ENCODE measurements at places on chromosomes 7 and 10. TPM values are rescaled to one million over a fixed set of nuclear protein-coding genes. Genes with fewer than 3 reads are reported as not detected.
A peak's percentile ranks its signal among the peaks of the same experiment; 100 is the strongest.

DNA sequence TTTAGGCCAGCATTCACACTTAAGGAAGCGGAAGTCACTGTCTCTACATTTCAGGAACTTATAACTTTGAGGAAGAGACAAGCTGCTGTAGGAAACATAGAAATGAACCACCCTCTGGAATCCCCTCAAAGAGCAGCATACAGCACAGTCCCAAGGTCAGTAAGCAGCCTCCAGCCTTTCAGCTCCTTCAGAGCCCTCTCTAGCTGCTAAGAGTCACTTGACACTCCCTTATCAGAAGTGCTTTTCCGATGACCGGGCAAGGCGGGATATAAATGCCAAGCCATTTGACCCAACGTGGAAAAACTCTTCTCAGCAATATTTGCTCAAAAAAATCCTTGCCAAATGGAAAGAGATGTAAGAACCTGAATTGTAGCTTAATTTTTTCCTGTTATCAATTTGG lies 1284.3 kb downstream of the XPNPEP1 start:
- no peaks in the 10 kb centered on the region for H3K36me3 ChIP-seq
- no peak overlapping the region for H3K4me3 ChIP-seq
- H3K27me3 ChIP-seq = no peaks in the 10 kb centered on the region

DNA sequence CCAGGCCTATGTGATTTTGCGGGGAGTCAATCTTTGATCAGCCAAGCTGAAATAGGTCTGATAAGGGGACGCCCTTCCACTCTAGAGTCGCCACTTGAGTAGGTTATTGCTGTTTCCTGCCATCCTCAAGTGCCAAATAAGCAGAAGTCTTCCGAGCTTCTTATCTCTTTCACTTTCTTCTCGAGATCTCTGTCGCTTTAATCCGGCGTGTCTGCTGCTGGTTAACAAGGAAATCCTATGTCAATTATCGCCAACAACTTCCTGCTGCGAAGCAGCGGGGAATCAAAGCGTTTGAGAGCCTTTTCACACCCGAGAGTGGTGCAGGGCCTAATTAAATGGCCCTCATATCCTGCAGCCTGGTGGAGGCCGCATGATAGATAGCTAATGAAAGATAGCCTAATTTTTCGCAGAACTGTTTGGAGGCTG lies 215.9 kb downstream of the RAB11FIP2 start:
- peak overlapping the region; percentile 13 for H3K27ac ChIP-seq
- no peaks in the 10 kb centered on the region for H3K27me3 ChIP-seq
- peak; percentile 44 for DNase-seq
- peak overlapping the region; percentile 41 for H3K4me3 ChIP-seq
- H3K4me1 ChIP-seq = peaks cover 9% of the 10 kb centered on the region
- H3K36me3 ChIP-seq = no peaks in the 10 kb centered on the region

- no peak overlapping the region for H3K4me3 ChIP-seq
- no peak overlapping the region for H3K27ac ChIP-seq
- no peaks in the 10 kb centered on the region for H3K36me3 ChIP-seq
- H3K4me1 ChIP-seq = no peaks in the 10 kb centered on the region
- DNase-seq = no peak
These were observed 143.0 kb upstream of the NRP1 start for GRCh38 chr10:33477291-33478088.

- H3K4me1 ChIP-seq = no peaks in the 10 kb centered on the region
- DNase-seq = no peak
- no peak overlapping the region for H3K27ac ChIP-seq
- no peaks in the 10 kb centered on the region for H3K27me3 ChIP-seq
- no peak overlapping the region for H3K4me3 ChIP-seq
- no peaks in the 10 kb centered on the region for H3K36me3 ChIP-seq
These were observed 222.7 kb upstream of the DPP6 start for GRCh38 chr7:153829525-153829924.

- H3K27ac ChIP-seq = no peak overlapping the region
- H3K4me3 ChIP-seq = no peak overlapping the region
- H3K27me3 ChIP-seq = peaks cover 2% of the 10 kb centered on the region
- H3K36me3 ChIP-seq = no peaks in the 10 kb centered on the region
These were observed 122.6 kb upstream of the LSM8 start for GRCh38 chr7:118061386-118061785.

- peaks cover 58% of the 10 kb centered on the region for H3K4me1 ChIP-seq
- no peaks in the 10 kb centered on the region for H3K27me3 ChIP-seq
- H3K27ac ChIP-seq = no peak overlapping the region
- no peak for DNase-seq
These were observed 70.6 kb downstream of the CDK6 start for GRCh38 chr7:92765725-92766124.

DNA sequence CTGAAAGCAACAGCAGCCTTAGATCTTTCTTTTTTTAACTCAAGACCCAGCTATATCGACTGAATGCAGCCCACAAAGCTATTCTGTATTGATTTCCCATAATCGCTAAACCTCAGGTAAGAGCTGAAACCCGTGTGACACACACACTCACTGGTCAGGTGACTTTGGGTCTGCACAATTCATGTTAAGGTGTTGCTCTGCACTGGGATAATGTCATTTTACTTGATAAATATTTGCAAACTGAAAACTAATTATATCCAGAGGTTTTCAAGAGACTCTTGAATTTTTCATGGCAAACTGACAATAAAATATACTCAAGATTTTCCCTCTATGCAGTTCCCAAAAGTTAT lies 33.1 kb downstream of the SCRN1 start:
- H3K4me1 ChIP-seq = peaks cover 33% of the 10 kb centered on the region
- no peaks in the 10 kb centered on the region for H3K36me3 ChIP-seq
- H3K27me3 ChIP-seq = peaks cover 9% of the 10 kb centered on the region
- H3K4me3 ChIP-seq = peak overlapping the region; percentile 53

DNA sequence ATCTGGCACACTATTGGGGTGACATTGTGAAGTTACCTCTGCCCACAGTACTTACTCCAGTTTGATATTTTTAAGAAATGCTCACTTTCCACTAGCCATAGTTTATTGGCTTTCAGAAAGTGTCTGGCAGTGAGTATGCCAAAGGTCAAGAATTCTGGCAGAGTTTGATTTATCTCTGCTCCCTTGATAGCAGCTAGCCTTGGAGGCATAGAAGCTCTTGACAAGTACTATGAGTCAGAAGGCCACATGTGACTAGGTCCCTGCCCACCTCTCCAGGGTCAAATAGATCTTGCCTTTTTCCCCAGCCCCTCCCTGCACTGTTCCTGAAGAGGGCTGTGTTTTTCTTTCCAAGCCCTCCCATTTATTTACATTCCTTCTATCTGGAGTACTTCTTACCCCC lies 202.2 kb downstream of the AUTS2 start:
- H3K36me3 ChIP-seq = no peaks in the 10 kb centered on the region
- no peak overlapping the region for H3K4me3 ChIP-seq
- no peak for DNase-seq
- peaks cover 13% of the 10 kb centered on the region for H3K4me1 ChIP-seq
- no peak overlapping the region for H3K27ac ChIP-seq
- H3K27me3 ChIP-seq = peaks cover 15% of the 10 kb centered on the region

DNA sequence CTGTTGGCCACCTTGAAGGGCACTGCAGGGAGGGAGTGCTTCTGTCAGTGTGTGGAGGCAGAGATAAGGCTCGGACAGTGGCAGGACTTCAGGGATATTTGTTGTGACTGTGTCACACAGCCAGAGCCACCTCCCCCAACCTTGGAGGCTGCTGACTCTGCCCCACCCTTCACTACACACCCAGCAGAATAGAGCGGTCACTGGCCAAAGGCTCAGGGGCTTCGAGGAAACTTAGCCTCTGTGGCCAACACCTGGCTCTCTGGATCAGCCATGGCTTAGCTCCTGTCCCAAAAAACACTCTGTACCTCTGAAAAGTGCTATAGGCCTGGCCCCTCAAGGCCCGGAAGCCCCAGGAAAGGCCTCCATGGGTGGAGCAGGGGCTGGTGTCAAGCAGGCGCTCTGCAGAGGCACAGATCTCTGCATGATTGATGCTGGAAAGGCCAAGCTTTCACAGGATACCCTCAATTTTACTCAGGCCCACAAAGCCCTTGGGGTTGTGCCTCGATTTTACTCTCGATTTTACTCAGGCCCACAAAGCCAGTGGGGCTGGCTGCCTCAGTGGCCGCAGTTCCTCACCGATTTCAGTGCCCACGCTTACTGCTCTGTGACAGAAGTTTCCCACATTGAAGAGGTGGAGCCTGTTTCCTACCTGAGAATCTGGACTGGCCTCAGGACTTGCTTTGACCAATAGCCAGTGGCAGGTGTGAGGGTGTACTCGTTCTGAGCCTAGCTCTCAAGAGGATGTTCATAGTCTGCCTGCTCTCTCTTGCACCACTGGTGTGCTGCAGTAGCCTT lies 113.2 kb upstream of the GPR26 start:
- H3K4me3 ChIP-seq = no peak overlapping the region
- no peak overlapping the region for H3K27ac ChIP-seq
- no peaks in the 10 kb centered on the region for H3K4me1 ChIP-seq
- peak; percentile 29 for DNase-seq
- H3K36me3 ChIP-seq = no peaks in the 10 kb centered on the region

GRCh38 chr10:113999531-113999930 lies 44.1 kb upstream of the ADRB1 start:
- H3K4me3 ChIP-seq = no peak overlapping the region
- H3K27me3 ChIP-seq = peaks cover 69% of the 10 kb centered on the region
- H3K36me3 ChIP-seq = no peaks in the 10 kb centered on the region
- no peaks in the 10 kb centered on the region for H3K4me1 ChIP-seq
- DNase-seq = no peak

DNA sequence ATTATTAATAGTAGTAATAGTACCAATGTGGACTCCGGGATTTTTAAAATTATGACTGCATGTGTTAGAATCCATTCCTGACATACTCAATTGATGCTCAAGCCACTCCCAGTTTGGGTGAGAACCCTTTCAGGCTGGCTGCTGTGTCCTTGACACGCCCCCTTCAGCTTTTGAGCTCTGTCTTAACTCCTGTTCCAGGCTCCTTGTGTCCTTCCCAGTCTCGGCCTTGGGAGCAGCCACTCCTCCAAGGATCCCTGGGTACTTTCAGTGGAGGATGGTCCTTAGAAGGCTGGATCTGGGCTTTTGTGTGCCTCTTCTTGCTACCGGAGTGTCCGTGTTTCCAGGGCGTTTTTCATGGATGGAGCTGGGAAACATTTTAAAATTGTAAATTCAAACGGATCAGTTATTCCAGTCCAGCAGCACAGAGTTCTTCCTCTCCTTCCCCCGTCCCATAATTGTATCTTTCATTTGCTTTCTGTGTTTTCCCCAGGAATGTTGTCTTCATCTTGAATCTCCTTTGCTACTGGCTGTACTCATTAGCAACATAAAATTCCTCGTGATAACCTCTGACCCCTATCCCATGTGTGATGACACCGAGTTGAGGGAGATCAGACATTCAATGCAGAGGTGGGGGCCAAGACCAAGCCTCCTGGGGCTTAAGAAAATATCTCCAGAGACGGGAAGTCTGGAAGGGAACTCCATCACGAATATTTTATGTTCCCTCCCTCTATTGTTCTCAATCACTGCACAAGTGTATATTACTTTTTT lies 40.0 kb upstream of the PFKFB3 start:
- H3K4me3 ChIP-seq = peak overlapping the region; percentile 49
- H3K27me3 ChIP-seq = no peaks in the 10 kb centered on the region
- peaks cover 9% of the 10 kb centered on the region for H3K36me3 ChIP-seq
- peak overlapping the region; percentile 34 for H3K27ac ChIP-seq
- peaks cover 36% of the 10 kb centered on the region for H3K4me1 ChIP-seq

DNA sequence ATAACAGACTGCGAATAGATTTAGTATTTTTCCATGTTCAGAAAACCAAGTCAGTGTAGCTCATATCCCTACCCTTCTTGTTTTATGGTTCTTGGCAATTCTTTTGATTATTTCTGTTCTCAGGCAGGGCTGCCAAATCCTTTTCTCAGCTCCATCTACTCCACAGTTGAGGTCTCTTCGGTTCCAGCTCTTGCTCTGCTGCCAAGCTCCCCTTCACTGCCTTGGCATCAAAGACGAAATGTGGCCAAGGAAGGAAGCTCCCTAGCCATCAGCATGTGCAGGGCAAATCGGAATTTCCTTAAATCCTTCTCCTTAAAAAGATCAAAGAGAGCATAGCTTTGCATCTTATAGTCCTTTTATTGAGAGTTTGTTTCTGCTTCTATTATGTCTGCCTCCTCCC lies 116.4 kb upstream of the NOBOX start:
- H3K27me3 ChIP-seq = no peaks in the 10 kb centered on the region
- no peak overlapping the region for H3K4me3 ChIP-seq
- H3K36me3 ChIP-seq = no peaks in the 10 kb centered on the region
- peaks cover 2% of the 10 kb centered on the region for H3K4me1 ChIP-seq

- no peak for DNase-seq
- peaks cover 9% of the 10 kb centered on the region for H3K4me1 ChIP-seq
- H3K27me3 ChIP-seq = peaks cover 70% of the 10 kb centered on the region
These were observed 20.9 kb upstream of the PPA1 start for GRCh38 chr10:70253878-70254765.

- H3K4me3 ChIP-seq = peak overlapping the region; percentile 76
- H3K36me3 ChIP-seq = peaks cover 16% of the 10 kb centered on the region
- peak; percentile 71 for DNase-seq
- H3K27ac ChIP-seq = peak overlapping the region; percentile 85
These were observed 105.2 kb upstream of the PPIF start for GRCh38 chr10:79241990-79242619.

DNA sequence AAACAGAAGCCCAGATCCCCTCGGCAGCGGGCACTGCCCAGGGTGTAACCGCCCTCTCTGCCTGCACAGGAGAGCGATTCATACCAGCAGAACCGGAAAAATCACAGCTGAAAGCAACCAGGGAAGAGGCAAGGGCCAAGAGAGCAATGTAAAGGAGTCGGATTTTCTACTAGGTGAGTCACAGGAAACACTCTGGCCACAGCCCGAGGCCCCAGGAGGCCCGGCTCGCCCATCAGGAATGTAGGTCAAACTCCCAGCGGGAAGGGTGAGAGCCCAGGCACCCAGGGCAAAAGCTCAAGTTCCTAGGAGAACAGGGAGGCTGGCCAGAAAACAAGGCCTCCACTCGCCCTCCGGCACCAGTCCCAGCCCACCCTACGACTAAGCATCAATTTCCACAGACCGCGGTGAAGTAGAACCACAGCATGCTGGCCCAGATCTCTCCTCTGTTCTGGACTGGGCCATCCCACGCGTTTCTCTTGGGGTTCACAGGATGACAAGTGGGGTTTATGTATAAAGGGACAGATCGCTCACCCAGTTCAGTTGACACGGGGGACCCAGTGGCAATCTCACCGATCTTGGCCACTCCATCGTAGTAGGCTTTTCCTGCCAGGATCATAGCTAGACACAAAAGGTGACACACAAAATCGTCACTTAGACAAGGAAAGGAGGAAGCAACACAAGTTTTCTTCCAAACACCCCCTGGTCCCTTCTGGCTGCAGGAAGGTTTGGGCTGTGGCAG lies 46.2 kb downstream of the BAIAP2L1 start:
- DNase-seq = no peak
- H3K4me3 ChIP-seq = no peak overlapping the region
- H3K36me3 ChIP-seq = no peaks in the 10 kb centered on the region
- H3K4me1 ChIP-seq = no peaks in the 10 kb centered on the region
- no peaks in the 10 kb centered on the region for H3K27me3 ChIP-seq

GRCh38 chr7:51077316-51077986 lies 239.2 kb downstream of the COBL start:
- H3K4me1 ChIP-seq = no peaks in the 10 kb centered on the region
- H3K36me3 ChIP-seq = no peaks in the 10 kb centered on the region
- H3K27ac ChIP-seq = no peak overlapping the region
- no peak overlapping the region for H3K4me3 ChIP-seq

The BNIP3 gene
- total RNA-seq = 21.9 TPM

The TMEM225B gene
- 2.3 TPM for total RNA-seq

The ENKUR gene
- total RNA-seq = not detected

The SPDYE1 gene
- 0.20 TPM for total RNA-seq

The PNLIPRP2 gene
- total RNA-seq = not detected

Measured in activated CD8-positive, alpha-beta memory T cell treated with anti-CD3 and anti-CD28 coated beads, Interleukin-2, amount 10 ng/mL, durations not matched to agents 7 days and 5 days (primary cell).